Left kidney (tissue), 8 donors: ENCODE measurements at places on chromosomes 1 and 21.

GRCh38 chr1:219467524-219467923 is 145.4 kb downstream of the ZC3H11B start:
- no peak for DNase-seq

- no peak for DNase-seq
Observed at GRCh38 chr1:104745875-104746274, 996.2 kb downstream of the AMY1C start.

DNA sequence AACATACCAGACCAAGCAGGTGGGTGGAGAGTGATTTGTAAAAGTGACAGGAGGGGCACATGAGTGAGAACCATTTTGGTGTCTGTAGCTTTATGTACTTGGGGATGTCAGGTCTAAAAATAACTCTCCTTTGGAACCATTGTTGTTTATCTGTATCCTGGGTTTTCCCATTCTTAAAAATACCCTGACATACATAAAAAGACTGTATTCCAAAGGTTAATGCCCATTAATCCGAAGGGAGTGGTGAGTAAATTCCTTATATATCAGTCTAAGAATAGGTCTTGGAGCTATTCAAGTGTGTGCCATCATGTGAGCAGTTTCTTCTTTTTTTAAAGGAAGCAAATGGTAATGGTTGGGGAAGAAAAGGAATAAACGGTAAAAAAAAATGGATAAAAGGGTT is 117.5 kb downstream of the TGFB2 start:
- DNase-seq: no peak

DNA sequence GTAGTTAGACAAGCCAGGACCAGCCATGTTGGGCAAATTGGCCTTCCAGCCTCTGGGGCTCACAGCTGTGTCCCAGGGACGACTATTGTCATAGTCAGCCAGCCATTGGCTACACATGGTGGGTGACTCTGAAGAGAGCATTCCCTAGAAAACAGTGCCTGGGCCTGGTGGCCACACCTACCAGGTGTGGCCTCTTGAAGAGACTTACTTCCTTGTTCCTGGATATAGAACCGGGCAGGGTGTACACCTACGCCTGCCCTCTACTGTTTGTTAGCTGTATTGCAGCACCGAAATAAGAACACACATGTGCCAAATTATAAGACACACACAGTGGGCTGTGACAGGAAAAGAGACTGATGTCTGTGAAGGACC is 134.6 kb upstream of the ARHGEF16 start:
- DNase-seq: no peak

- no peak for DNase-seq
Observed at GRCh38 chr1:27318596-27318995, 3.4 kb upstream of the TMEM222 start.

GRCh38 chr21:36125512-36126207 is 9.2 kb upstream of the CBR3 start:
- no peak for DNase-seq

GRCh38 chr1:104671684-104672353 is 922.1 kb downstream of the AMY1C start:
- DNase-seq: peak; percentile 25

- peak; percentile 6 for DNase-seq
Observed at GRCh38 chr1:88892357-88892877, 1.1 kb upstream of the GTF2B start.

- no peak for DNase-seq
Observed at GRCh38 chr1:59678040-59678439, 136.7 kb upstream of the HOOK1 start.

DNA sequence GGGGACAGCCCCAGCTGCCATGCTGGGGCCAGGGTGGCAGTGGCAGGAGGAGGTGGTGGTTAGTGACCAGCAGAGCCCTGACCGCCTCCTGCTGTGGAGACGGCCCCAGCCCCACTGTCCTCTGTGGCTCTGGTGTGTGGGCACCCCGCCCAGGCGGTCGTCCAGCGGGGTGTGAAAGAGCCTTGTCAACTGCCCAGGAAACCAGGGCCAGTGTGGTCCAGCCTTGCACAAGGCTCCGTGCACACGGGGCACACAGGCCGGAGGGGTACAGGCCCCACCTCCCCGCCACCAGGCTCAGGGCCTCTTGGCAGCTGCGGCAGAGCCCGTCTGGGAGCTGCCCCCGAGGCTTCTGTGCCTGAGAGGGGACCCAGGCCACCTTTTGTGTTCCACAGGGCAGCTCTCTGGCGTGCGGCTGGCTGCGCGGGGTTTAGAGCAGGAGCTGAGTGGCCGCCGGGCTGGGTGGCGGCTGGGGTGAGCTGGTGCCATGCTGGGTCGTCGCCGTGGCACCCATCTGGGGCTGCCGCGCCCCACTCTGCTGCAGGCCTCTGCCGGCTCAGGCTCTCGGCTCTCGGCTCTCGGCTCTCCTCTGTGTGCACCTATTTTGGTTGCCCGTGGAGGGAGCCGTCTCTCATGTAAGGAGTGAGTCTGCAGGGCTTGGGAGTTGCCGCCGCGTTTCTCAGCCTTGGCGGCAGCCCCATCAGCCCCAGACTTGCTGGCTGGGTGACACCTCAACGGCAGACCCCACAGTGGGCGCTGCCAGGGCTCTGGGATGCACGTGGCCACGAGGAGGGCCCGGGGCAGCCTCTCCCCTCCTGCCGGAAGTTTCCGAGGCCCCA is 36.1 kb downstream of the SLX9 start:
- DNase-seq: no peak

GRCh38 chr1:199815947-199816346 is 211.6 kb upstream of the NR5A2 start:
- no peak for DNase-seq

- DNase-seq: no peak
Observed at GRCh38 chr1:110033421-110033820, 1.0 kb upstream of the STRIP1 start.

DNA sequence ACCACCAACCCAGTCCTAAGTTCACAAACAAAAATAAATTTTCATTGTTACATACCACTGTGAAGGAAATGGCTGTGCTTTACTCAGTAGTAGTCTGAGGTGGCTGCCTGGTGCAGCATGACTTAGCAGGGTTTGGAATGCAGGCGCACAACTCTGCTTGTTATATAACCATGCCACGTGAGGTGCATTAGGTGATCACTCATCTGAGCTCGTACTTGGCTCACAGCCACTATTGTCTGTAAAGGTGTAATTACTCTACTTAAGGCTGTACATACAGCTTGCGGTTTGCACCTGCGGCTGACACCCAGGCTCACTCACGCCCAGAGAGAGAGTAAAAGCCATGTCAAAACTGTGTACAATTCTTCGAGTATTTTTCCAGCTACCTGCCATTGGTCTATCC is 599.4 kb downstream of the LTN1 start:
- DNase-seq: peak; percentile 68

- DNase-seq: no peak
Observed at GRCh38 chr1:174359454-174359805, 88.3 kb upstream of the GPR52 start.

DNA sequence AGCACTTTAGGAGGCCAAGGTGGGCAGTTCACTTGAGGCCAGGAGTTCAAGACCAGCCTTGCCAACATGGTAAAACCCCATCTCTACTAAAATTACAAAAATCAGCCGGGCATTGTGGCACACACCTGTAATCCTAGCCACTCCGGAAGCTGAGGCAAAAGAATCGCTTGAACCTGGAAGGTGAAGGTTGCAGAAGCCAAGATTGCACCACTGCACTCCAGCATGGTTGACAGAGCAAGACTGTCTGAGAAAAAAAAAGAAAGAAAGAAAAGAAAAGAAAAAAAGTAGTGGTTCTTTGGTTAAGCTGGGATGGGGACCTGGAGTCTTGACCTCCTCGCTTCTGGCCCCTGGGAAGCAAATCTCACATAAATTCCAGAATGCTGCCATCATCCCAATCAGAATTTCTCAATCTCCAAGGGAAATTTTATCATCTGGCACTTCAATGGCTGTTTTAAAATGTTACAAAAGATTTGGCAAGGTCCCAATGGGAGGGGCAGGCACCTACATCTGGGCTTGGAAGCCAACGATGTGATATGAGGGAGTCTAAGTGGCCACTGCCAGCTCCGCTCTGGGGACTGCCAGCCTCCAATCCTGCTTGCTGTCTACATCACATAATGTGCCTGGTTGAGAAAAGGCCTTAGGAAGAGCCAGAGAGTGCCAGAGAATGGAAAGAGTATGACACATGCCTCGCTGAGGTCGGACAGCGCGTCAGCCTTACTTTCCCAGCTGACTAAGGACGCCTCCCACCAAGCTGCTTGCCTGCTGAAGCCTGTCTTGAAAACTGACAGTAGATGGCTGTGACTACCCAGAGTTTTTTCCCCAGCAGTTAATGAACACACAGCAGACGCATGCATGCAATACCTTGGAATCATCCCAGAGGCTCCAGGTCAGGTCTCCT is 42.1 kb upstream of the SRP9 start:
- no peak for DNase-seq

GRCh38 chr1:111475701-111476100 is 1.9 kb downstream of the C1orf162 start:
- DNase-seq: no peak

DNA sequence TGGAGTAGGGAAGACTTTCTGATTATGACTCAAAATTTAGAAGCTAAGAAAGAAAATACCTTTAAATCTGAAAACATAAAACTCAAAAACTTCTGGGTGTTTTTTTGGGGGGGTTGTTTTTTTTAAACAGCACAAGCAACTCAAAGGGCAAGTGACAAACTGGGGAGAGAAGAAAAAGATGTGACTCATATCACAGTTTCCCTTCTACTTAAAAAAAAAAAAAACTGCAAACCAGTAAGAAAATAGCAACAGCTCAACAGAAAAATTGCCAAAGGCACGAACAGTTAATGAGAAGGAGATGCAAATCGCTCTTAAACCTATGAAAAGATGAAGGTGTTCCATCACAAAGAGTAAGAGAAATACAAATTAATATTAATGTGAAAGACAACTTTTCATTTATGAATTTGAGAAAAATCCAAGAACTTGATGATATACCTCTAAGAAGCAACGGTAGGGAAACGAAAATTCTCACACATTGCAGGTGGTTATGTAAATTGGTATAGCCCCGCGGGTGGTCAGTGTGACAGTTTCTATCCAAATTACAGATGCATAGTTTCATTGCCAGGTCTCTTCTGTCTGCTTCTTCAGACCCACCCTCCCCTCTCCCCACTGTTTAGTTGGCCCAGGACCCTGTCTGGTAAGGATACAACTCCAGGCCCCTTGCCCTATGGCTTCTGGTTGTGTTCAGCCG is 9.0 kb downstream of the IFNAR2 start:
- DNase-seq: no peak

DNA sequence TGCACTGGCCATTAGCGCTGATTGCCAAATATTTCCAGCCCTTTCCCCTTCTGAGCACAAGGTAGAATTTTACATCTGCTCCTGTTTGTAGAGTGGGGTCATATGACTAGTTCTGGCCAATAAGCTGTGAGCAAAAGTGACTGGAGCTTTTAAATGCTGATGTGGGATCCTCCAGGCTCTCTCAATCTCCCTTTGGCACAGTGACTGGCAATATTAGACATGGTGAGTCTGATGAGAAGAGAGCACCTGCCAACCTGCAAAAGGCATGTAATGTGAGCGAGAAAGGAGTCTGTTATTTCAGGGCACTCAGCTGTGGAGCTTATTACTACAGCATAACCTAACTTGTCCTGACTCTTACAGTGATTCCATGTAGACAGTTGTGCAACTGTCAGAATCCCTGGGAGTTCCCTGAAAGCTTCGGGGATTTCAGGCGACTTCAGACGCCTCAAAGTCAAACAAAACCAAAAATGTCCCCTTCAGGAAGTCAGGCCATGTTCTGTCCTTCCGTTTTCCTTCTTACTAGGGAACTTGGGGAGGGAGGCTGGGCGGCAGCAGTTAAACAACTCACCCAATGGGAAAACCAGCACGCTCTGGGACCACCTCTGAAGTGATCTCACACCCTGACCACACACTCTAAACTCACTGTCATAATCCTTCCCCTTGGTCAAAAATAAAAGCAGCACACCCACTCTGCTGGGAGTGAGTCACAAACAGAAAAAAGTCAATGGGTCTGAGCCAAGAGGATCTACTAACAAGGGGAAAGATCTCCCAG is 3.6 kb upstream of the RASSF5 start:
- DNase-seq: no peak

DNA sequence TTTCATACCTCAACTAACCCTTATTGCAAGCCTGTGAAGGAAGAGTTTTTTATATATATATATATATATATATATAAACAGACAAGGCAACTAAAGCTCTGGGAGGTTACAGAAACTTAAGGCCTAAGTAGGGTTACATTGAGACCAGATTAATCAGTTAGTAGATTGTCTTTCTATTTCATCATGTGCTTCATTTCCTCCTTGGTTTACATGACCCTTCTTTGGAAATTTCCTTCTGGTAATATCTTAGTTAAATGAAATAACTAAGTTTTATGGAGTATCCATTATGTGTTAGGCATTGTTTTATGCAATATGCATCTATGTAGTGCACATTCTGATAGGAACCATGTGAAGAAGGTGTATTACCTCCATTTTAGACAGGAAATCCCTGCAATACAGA is 112.7 kb downstream of the FGGY start:
- no peak for DNase-seq

DNA sequence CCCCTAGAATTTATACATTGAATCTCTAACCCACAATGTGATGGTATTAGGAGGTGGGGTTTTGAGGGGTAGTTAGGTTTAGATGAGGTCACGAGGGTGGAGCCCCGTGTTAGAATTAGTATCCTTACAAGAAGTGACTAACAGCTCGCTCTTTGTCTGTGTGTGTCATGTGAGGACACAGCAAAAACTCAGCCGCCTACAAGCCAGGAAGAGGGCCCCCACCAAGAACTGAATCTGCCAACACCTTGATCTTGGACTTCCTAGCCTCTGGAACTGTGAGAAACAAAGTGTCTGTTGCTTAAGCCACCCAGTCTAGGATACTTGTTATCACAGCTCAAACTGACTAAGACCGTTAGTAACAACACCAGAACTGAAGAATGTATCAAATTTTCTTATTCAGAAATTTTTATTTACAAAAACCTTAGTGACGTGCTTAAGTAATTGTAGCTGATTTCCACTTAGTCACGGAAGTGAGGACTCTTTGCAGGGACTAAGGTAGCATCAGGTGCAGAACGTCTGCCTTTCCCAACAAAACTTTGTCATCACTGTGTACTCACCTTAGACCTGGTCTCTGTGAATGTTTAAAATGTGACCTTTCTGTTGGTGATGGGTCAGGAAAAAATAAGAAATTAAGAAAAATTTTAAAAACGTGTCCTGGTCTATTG is 24.5 kb upstream of the LRRC8C start:
- DNase-seq: no peak

DNA sequence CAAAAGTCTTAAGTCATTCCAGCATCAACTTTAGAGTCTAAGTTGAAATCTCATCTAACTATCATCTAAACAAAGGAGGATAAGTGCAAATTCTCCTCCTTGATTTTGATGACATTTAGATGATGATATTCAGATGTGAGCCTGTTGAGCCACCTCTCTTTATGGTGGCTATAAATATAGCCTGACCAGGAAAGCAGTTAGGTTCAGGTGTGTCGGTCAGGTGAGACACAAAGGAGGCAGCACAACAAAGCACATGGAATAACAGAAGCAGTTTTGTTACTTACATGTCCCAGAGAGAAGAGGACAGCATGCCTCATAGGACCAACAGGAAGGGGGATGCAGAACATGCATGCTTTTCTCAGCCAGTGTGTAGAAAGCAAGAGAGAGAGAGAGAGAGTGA is 30.6 kb upstream of the PLA2G2A start:
- DNase-seq: no peak

GRCh38 chr1:76577525-76578185 is 289.6 kb upstream of the ST6GALNAC5 start:
- DNase-seq: no peak

GRCh38 chr21:25215698-25216384 is 391.4 kb downstream of the MRPL39 start:
- no peak for DNase-seq
